ENCODE measurements at places on chromosomes 7 and 10. TPM values are rescaled to one million over a fixed set of nuclear protein-coding genes. Genes with fewer than 3 reads are reported as not detected.

Gene ST8SIA6
- not detected for total RNA-seq

Gene MEIG1
- total RNA-seq, result not detected

Gene ZNF117
- 32.0 TPM for total RNA-seq

Gene TRPV6
- total RNA-seq, result not detected

Gene AP5Z1
- 16.2 TPM for total RNA-seq
